Cardiac ventricle fibroblast (primary cell): ENCODE measurements at places on chromosomes 13 and 19. TPM values are rescaled to one million over a fixed set of nuclear protein-coding genes. Genes with fewer than 3 reads are reported as not detected.

PNMA8B gene
- 3.4 and 4.1 TPM in 2 replicates for total RNA-seq

RNF113B gene
- not detected in 2 replicates for total RNA-seq

SPRY2 gene
- 75.4 and 80.2 TPM in 2 replicates for total RNA-seq

SYNE4 gene
- total RNA-seq: 0.87 TPM in 1 of 2 replicates, not detected in the other

CGB3 gene
- total RNA-seq: not detected in 2 replicates

BST2 gene
- 13.6 and 13.7 TPM in 2 replicates for total RNA-seq

OR4F17 gene
- total RNA-seq: not detected in 2 replicates

CASP14 gene
- total RNA-seq: not detected in 2 replicates

RFC3 gene
- total RNA-seq: 3.1 and 4.6 TPM in 2 replicates

KLF5 gene
- 1.2 and 2.1 TPM in 2 replicates for total RNA-seq

ZNF443 gene
- total RNA-seq: 0.59 and 1.1 TPM in 2 replicates

APLP1 gene
- 4.4 and 5.5 TPM in 2 replicates for total RNA-seq

CEACAM16 gene
- not detected in 2 replicates for total RNA-seq

CDC42EP5 gene
- 75.9 and 77.8 TPM in 2 replicates for total RNA-seq

ZNF492 gene
- 0.29 TPM in 1 of 2 replicates, not detected in the other for total RNA-seq

GRIK5 gene
- not detected in 2 replicates for total RNA-seq

LILRA2 gene
- total RNA-seq: not detected in 2 replicates

LMTK3 gene
- not detected in 2 replicates for total RNA-seq

ZNF283 gene
- total RNA-seq: 3.2 and 5.5 TPM in 2 replicates

TRAPPC5 gene
- 83.4 and 88.0 TPM in 2 replicates for total RNA-seq

SIGLECL1 gene
- total RNA-seq: not detected in 2 replicates

ZNF575 gene
- total RNA-seq: 0.15 and 0.25 TPM in 2 replicates
